Activated CD4-positive, alpha-beta T cell treated with anti-CD3 and anti-CD28 coated beads for 36 hours (primary cell): ENCODE measurements at places on chromosomes 1 and 21. TPM values are rescaled to one million over a fixed set of nuclear protein-coding genes. Genes with fewer than 3 reads are reported as not detected.
A peak's percentile ranks its signal among the peaks of the same experiment; 100 is the strongest.

RGS5 gene
- 4.4 TPM for total RNA-seq

ADORA1 gene
- total RNA-seq, result not detected

GRCh38 chr1:12126781-12127180, 40.0 kb upstream of the TNFRSF1B start:
- no peak for DNase-seq

DNA sequence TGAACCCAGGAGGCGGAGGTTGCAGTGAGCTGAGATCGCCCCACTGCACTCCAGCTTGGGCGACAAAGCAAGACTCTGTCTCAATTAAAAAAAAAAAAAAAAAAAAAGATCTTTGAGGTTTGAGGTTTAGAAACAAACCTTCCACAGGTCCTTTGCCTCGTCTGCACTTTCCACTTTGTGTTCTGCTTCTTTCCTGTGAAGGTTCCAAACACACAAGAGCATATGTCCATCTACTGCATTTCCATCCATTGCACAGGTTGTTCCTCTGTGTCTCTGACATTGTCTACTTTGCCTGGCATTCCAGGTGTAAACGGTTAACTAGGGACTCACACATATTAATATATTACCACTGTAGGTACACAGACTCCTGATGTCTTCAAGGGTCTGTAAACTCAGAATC, 40.1 kb downstream of the DSTYK start:
- DNase-seq, result no peak

RYR2 gene
- total RNA-seq, result 0.04 TPM

DNA sequence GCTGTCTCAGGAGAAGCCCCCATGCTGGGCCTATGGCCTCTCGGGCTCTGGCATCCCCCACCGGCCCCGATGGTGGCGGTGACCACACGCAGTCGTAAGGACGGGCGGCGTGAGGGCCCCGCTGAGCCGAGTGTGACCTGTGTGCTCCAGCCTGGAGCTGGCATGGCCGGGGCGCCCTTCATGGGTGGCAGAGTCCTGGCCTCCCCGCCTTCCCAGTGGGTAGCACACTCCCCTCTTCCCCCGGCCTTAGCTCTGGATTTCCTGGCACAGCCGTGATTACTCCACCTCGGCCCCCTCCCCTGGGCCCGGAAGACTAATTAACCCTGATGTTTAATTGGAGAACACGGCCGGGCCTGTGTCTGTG, 44.6 kb downstream of the SLX9 start:
- DNase-seq, result peak; percentile 28

GRCh38 chr21:29657240-29657989, 282.4 kb downstream of the GRIK1 start:
- DNase-seq, result no peak

- no peak for DNase-seq
These were observed 57.9 kb downstream of the CDC42BPA start for GRCh38 chr1:227260433-227260832.

CELA3B gene
- total RNA-seq, result not detected

PGBD5 gene
- total RNA-seq, result not detected

OVAAL gene
- total RNA-seq, result not detected

GRCh38 chr1:116448785-116449385, 75.8 kb downstream of the ATP1A1 start:
- DNase-seq, result no peak

- DNase-seq, result no peak
These were observed 12.0 kb upstream of the SYT14 start for GRCh38 chr1:209926045-209926444.

DNA sequence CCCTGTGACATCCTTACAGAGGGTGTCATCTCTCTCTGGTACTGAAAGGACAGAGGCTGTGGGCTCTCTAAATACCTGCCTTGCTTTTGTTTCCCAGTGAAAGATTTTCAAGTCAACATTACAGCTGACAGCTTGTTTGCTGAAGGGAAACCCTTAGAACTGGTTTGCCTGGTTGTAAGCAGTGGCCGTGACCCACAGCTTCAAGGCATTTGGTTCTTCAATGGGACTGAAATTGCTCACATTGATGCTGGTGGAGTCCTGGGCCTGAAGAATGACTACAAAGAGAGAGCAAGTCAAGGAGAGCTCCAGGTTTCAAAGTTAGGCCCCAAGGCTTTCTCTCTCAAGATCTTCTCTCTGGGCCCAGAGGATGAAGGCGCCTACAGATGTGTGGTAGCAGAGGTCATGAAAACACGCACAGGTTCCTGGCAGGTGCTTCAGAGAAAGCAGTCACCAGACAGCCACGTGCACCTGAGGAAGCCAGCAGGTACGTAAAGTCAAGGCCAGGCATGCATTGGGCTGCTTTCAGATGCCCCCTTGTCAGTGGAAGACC, 11.8 kb downstream of the CD101 start:
- peak; percentile 14 for DNase-seq

PDC gene
- total RNA-seq, result not detected

CYP4Z1 gene
- not detected for total RNA-seq
